ENCODE measurements at places on chromosomes 5 and 9. TPM values are rescaled to one million over a fixed set of nuclear protein-coding genes. Genes with fewer than 3 reads are reported as not detected.

DNA sequence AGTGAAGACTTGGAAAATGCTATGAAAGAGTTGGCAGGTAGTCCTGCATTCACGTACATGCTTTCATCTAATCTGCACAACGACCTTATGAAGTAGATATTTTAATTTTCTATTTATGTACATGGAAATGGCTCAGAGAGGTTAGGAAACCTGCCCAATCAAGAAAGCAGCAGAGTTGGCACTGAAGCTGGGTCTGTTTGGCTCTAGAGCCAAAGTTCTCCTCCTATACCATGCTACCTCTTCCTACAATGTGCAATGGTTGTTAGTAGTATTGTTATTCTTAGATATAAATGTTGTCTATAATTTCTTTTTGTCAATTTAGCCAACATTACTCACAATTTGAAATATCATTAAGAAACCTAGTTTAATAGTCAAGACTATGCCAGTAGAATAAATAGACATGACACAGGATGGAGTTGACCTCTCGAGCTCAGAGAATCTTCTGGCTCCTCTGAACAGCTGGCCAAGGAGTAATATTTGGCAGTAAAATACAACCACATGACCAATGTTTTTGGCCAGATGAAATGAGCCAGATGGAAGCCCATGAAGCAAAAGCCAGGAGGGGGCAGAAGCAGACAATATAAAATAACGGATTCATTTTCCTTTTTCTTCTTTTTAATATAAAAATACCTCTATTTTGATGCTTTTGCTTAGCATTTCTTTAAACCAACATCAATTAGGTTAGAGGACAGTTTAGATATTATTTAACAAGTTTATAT, 542.3 kb downstream of the PDE4D start:
- no peak for DNase-seq
- no peak overlapping the region for H3K27ac ChIP-seq
- no peaks in the 10 kb centered on the region for H3K36me3 ChIP-seq
- H3K27me3 ChIP-seq = peaks cover 3% of the 10 kb centered on the region
- H3K4me3 ChIP-seq = no peak overlapping the region

GRCh38 chr9:91809581-91810285, 140.3 kb downstream of the ROR2 start:
- H3K4me1 ChIP-seq = no peaks in the 10 kb centered on the region
- H3K4me3 ChIP-seq = no peak overlapping the region
- H3K27me3 ChIP-seq = no peaks in the 10 kb centered on the region
- no peak overlapping the region for H3K27ac ChIP-seq
- DNase-seq = no peak

GKAP1 gene
- 9.5 TPM for total RNA-seq

BTNL9 gene
- total RNA-seq = not detected

NEURL1B gene
- 0.16 TPM for total RNA-seq

DNA sequence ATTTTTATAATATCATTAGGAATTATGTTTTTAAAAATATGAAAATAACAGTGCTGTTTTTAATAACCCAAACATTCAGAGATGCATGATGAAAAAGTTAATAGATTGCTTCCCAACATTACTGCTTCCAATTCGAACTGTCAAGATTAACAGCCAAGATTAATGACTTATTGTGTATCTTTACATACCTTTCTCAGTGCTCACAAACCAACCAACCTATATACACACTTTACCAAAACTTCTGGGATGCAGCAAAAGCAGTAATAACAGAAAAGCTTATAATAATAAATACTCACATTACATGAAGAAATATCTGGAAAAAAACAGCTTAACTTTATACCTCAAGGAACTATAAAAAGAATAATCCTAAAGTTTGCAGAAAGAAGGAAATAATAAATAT, 82.1 kb downstream of the TMEM232 start:
- H3K27ac ChIP-seq = no peak overlapping the region
- no peaks in the 10 kb centered on the region for H3K27me3 ChIP-seq
- H3K4me1 ChIP-seq = no peaks in the 10 kb centered on the region
- no peaks in the 10 kb centered on the region for H3K36me3 ChIP-seq

GRCh38 chr9:89046832-89047231, 55.6 kb downstream of the S1PR3 start:
- peaks cover 10% of the 10 kb centered on the region for H3K27me3 ChIP-seq
- DNase-seq = no peak
- no peaks in the 10 kb centered on the region for H3K36me3 ChIP-seq
- no peak overlapping the region for H3K27ac ChIP-seq

DNA sequence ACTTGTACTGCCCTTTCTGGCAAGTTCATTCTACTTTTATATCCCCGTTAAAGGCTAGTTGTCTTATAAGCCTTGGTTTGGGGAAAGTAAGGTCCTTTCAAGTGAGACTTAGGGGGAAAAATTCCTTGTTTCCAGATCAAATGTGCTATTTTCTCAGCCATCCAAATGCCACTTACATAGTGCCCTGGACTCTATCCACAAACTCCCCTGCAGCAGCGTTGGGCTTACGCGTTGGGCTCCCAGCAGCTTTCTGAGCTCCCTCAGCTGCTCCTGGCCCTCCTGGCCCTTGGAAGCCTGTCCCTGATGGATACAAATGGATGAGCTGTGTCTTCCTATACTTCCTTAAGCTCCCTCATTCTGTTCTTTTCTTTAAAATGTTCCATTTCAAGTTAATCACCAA, 279.2 kb upstream of the PANK3 start:
- no peaks in the 10 kb centered on the region for H3K4me1 ChIP-seq
- no peaks in the 10 kb centered on the region for H3K27me3 ChIP-seq
- H3K27ac ChIP-seq = no peak overlapping the region

PCDHB15 gene
- total RNA-seq = not detected

DNA sequence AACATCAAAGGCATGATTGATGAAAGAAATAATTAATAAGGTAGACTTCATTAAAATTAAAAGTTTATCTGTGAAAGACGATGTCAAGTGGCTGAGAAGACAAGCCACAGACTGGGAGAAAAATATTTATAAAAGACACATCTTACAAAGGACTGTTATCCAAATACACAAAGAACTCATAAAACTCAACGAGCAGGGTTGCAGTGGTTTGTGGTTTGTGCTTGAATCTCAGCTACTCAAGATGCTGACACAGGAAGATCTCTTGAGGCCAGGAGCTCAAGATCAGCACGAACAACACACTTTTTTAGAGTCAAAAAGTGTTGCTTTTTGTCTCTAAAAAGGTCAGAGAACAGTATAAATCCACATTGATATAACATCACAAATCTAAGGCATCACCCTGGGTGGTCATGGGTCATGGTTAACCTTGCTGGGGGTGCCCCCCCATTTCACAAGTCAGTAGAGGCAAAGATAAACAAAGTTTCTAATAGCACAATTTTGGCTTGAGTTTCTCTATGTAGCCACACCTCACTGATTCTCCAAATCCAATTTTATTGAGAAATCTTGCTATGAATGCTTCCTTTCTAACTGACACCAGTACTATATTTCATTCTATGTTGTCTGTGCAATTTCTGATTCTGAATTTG, 342.9 kb upstream of the RPS23 start:
- H3K36me3 ChIP-seq = no peaks in the 10 kb centered on the region
- H3K27ac ChIP-seq = no peak overlapping the region
- H3K27me3 ChIP-seq = no peaks in the 10 kb centered on the region
- peaks cover 3% of the 10 kb centered on the region for H3K4me1 ChIP-seq
- no peak overlapping the region for H3K4me3 ChIP-seq

GPR151 gene
- not detected for total RNA-seq

GRCh38 chr5:176384991-176385390, 3.4 kb downstream of the NOP16 start:
- no peak overlapping the region for H3K4me3 ChIP-seq
- DNase-seq = no peak
- peaks cover 29% of the 10 kb centered on the region for H3K4me1 ChIP-seq
- no peaks in the 10 kb centered on the region for H3K27me3 ChIP-seq
- H3K36me3 ChIP-seq = peaks cover 61% of the 10 kb centered on the region
- H3K27ac ChIP-seq = no peak overlapping the region

GRCh38 chr9:130794923-130795495, 40.0 kb upstream of the ABL1 start:
- DNase-seq = no peak
- no peak overlapping the region for H3K27ac ChIP-seq
- no peaks in the 10 kb centered on the region for H3K27me3 ChIP-seq
- no peak overlapping the region for H3K4me3 ChIP-seq
- no peaks in the 10 kb centered on the region for H3K4me1 ChIP-seq

GRCh38 chr5:135559354-135559753, 19.4 kb downstream of the CXCL14 start:
- peaks cover 5% of the 10 kb centered on the region for H3K4me1 ChIP-seq
- H3K4me3 ChIP-seq = no peak overlapping the region
- peaks cover 12% of the 10 kb centered on the region for H3K27me3 ChIP-seq
- H3K36me3 ChIP-seq = no peaks in the 10 kb centered on the region
- no peak for DNase-seq

FOXD4L6 gene
- not detected for total RNA-seq

All from CD4-positive, alpha-beta T cell (primary cell).